T-helper 17 cell (primary cell): ENCODE measurements at places on chromosomes 5 and 9. TPM values are rescaled to one million over a fixed set of nuclear protein-coding genes. Genes with fewer than 3 reads are reported as not detected.

SYK gene
- total RNA-seq = 7.7 TPM

WNK2 gene
- total RNA-seq = not detected

DNA sequence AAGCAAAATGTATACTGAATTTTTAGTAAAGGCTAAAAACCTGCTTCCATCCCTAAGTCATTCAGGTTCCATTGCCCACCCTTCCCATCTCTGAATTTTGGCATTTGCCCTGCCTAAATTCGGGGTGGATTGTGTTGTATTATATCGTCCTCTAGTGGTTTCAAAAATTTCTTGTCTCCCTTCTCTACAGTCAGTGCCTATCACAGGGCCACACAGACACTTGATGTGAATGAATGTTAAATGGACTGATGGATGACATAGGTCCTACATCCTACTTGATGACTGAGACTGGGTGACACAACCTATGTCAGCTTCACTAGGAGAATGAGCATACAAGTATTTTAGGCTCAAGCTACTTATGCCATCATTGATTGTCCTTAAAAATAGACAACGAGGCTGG lies 45.6 kb upstream of the SLC30A5 start:
- no peak overlapping the region for H3K4me3 ChIP-seq
- H3K36me3 ChIP-seq = no peaks in the 10 kb centered on the region
- peaks cover 4% of the 10 kb centered on the region for H3K4me1 ChIP-seq
- no peak overlapping the region for H3K27ac ChIP-seq

GRCh38 chr5:109546461-109546860 lies 136.7 kb upstream of the PJA2 start:
- DNase-seq = no peak
- no peak overlapping the region for H3K27ac ChIP-seq
- H3K4me3 ChIP-seq = no peak overlapping the region

DNA sequence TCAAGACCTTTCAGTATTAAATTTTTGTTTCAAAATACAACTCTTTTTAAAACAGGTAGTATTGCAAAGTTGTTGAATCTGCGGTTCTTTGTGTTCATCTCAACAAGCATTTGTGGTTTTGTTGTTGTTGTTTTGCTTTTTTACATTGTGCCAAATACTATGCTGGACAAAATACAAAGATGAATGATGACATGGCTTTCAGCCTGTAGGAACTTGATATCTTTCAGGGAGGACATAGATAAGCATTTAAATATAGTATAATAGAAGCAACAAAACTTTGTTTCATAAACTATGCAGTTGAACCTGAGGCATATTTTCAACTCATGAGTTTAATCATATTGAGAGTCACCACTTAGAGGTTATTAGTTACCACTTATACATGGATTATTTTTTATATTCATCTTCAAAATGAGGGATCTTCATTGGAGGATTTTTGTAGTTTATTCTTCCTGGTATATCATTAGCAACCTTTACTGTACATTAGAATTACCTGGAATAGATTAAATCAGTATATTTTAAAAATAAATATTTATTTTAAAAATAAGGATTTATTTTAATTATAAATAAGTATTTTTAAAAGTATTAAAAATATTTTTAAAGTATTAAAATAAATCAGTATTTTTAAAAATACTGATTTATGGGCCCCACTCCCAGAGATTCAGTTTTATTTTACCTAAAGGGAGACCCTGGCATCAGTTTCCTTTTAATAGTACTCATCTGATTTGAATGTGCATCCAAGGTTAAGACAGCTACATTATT lies 42.9 kb downstream of the KIF2A start:
- no peak overlapping the region for H3K4me3 ChIP-seq
- H3K27me3 ChIP-seq = no peaks in the 10 kb centered on the region
- no peak for DNase-seq
- peaks cover 7% of the 10 kb centered on the region for H3K4me1 ChIP-seq
- no peaks in the 10 kb centered on the region for H3K36me3 ChIP-seq
- peak overlapping the region; percentile 54 for H3K27ac ChIP-seq

- no peak for DNase-seq
- H3K27ac ChIP-seq = no peak overlapping the region
- no peaks in the 10 kb centered on the region for H3K4me1 ChIP-seq
- no peaks in the 10 kb centered on the region for H3K27me3 ChIP-seq
- H3K36me3 ChIP-seq = peaks cover 6% of the 10 kb centered on the region
Measured at GRCh38 chr9:122320413-122320881, 50.4 kb upstream of the PTGS1 start.

DNA sequence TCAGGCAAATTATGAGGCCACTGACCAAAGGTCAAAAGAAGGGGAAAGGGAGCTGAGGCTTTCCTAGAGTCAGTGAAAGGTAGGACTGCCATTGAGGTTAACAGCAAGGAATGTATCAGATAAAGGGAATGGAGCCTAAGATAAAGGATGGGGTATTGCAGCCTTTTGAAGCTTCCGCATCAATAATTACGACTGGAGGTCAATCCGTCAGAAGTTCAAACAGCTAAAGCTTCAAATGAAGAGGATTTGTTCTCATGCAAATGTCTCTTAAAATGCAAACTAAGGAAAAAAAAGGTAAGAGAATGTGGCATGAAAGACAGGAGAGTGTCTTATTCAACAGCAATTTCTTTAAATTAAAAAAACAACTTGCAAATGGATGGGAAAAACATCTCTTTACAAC lies 341.1 kb upstream of the RGMB start:
- H3K27me3 ChIP-seq = no peaks in the 10 kb centered on the region
- no peak for DNase-seq
- no peak overlapping the region for H3K27ac ChIP-seq
- no peaks in the 10 kb centered on the region for H3K36me3 ChIP-seq
- H3K4me1 ChIP-seq = no peaks in the 10 kb centered on the region

DNA sequence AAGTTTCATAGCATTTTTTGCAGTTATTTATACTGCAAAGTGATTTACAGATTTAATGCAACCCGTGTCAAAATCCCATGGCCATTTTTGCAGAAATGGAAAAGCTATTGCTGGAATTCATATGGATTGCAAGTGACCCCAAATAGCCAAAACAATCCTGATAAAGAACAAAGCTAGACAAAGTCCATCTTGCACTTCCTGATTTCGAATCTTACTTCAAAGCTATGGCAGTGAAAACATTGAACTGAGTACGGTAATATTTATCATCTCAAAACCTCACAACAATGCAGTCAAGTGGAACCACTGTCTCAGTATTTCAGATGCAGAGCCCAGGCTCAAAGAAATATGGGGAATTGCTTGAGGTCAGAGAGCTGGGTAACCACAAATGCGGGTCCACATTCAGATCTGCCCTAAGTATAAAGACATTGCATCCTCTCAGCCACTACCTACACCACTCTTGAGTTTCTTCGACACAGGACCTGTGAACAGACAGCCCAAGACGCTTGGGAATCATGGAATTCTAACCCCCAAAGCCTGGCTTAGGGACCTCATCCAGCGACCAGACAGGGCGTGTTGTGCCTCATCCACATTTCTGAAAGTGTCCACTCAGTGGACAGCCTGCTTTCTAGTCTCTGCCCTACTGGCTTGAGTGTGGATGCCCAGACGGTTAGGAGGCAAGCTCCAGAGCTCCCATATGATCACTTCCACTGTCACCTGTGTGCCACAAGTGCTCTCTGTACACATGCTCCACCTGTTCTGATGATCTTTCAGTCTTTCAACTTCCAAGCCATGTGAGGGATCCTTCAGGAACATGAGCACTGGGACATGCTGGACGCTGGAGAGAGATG lies 39.3 kb upstream of the KCNIP1 start:
- no peak for DNase-seq
- H3K4me3 ChIP-seq = no peak overlapping the region

DNA sequence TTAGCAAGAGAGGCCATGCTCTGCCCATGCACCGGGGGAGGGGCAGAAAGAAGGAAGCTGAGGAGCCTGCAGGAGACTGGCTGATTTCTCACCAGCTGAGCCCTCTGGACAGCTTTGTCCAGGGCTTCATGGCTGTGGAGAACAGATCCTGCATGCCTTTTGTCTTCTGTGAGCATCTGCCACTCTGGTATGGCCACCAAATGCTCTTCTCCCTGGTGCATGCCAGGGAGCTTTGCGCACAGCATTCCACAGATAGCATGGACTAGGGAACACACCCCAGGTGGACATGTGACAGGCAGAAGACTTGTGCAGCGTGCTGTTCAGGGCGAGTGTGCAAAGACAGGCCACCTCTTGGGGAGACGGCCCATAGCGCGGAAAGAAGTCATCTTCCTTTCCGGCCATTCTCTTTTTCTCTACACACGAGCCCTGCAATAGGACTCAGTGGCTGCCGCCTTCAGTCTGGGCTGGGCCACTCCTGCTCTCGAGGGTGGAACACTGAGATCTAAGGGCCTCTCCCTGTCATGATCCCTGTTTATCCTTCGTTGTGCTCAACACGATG lies 56.7 kb downstream of the GADD45G start:
- no peak overlapping the region for H3K27ac ChIP-seq
- peaks cover 3% of the 10 kb centered on the region for H3K36me3 ChIP-seq
- H3K4me1 ChIP-seq = peaks cover 8% of the 10 kb centered on the region
- H3K27me3 ChIP-seq = peaks cover 12% of the 10 kb centered on the region
- H3K4me3 ChIP-seq = no peak overlapping the region
